ENCODE measurements at places on chromosomes 7 and 10.

DNA sequence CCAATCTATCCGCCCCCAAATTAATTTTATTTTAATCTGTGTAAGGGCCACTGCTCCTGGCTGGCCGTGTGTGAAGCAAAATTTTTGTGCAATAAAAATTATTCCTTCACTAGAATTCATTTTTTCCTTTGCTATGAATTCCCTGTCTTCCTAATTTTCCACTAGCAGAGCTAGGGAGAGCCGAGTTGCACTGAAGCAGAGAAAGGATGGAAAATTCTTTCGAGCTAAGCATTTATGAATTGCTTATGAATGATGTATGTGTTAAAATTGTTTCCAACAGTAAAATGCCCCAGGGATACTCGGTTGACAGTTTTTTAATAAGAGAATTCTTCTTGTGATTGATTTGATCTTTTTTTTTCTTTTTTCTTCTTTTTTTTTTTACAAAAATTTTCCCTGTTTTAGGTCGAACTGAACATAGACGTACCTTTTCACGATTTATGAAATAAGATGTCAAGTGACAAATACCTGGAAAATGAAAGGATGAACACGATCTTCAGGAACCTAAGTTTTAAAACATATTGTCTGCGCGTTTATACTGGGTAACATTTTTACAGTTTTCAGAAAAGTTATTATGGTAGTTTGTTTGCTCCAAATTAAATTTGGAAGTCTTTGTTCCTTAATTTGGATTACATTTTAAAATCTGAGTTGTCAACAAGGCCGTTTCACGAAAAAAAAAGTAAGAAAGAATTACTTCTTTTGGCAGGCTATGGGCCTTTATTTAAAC lies 288.8 kb upstream of the NFE2L3 start:
- DNase-seq: no peak

DNA sequence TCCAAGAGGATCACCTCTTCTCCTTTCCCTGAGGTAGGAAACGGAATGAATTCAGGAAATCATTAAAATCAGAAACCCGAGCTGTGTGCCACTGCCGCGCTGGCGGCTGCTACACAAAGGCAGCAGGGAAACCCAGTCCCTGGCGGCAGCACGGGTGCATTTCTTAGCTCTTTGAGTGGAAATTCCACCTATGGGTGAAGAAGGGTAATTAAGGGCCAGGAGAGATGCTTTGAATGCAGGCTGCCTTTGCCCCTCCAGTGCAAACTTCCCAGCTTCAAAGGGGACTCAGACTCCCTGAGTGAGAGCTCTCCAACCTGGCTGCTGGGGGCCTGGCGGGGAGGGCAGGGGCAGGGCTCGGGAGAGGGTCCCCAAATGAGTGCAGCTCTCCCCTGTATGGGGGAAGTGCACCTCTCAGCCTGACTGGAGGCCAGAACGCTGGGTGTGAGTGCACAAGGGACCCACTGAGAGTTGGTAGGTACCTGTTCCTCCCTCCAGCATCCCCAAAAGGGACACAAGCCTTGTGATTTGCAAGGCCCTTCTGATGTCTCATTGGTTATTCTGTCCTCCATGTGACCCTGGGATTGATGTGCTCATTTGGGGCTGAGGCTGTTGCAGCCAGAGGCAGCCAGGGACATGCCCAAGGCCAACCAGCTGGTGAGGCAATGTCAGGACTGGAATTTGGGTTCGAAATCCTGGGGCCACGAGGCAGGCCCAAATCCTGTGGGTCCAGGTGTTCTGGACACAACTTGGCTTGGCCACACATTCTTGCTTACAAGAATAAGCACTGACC lies 16.3 kb upstream of the ZMIZ1 start:
- no peak for DNase-seq

DNA sequence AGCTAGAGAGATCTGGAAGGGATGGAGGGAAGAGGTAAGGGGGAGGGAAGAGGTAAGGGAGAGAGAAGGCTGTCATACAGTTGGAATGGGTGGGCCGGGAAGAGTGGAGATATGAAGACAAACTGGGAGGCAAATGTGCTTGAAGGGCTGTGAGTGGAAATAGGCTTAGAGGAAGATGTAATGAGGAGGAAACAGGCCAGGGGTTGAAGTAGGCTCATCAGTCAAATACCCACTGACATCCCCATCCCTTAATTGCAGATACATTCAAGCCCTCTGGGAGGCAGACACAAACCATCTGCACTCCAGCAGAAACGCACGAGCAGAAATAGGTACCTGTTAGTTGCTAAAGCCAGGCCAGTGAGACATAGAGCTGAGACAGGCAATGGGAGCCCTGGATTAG lies 2.1 kb downstream of the SYNPO2L start:
- no peak for DNase-seq

DNA sequence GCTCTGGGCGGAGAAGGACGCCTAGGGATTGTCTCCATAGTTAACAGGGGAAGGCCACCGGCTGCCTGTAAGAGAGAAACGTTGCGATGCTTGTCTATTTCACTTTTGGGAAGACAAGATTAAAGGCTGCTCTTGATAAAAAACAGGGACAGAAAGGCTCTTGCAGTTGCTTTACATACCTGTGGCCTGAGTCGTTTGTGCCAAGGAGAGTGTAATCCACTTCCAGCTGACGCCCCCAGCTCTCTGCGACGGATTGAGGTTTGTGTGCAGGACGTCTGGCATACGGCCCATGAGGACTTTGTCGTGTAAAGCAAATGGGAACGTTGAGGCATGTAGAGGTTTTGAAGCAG lies 1.1 kb downstream of the MAP3K8 start:
- DNase-seq: no peak

GRCh38 chr10:70773965-70774809 lies 11.0 kb downstream of the TBATA start:
- no peak for DNase-seq

GRCh38 chr7:39894904-39895303 lies 55.2 kb upstream of the CDK13 start:
- no peak for DNase-seq

DNA sequence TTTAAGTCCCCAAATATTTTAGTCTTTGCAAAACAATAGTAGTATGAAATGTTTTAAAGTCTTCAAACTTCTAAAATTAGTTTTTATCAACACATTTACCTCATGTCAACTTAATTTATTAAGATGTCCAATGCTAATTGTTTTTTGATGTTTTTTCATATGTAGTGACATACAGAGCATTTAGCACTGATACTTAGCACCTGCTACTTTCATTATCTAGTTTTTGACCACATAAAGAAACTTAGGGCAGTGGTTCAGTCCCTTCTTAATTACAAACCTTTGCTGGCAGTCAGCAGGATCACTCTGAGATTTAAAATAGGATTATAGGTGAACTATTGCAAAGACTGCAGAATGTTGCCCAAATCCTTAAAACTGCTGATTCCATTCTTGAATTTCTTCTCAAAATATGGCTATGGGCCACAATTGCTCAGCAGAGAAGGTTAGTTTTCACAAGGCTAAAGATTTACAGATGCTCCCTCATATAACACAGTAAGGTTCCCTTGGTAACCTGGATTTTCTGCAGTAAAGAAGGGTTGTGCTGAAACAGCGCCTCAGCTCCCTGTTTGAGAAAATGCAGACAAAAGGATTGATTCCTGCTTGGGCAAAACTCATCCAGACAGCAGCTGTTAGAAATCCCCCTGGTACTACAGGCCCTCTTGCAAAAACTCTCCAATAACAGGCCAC lies 3.4 kb downstream of the GPR85 start:
- no peak for DNase-seq

GRCh38 chr7:28083998-28084985 lies 96.3 kb downstream of the JAZF1 start:
- DNase-seq: no peak

DNA sequence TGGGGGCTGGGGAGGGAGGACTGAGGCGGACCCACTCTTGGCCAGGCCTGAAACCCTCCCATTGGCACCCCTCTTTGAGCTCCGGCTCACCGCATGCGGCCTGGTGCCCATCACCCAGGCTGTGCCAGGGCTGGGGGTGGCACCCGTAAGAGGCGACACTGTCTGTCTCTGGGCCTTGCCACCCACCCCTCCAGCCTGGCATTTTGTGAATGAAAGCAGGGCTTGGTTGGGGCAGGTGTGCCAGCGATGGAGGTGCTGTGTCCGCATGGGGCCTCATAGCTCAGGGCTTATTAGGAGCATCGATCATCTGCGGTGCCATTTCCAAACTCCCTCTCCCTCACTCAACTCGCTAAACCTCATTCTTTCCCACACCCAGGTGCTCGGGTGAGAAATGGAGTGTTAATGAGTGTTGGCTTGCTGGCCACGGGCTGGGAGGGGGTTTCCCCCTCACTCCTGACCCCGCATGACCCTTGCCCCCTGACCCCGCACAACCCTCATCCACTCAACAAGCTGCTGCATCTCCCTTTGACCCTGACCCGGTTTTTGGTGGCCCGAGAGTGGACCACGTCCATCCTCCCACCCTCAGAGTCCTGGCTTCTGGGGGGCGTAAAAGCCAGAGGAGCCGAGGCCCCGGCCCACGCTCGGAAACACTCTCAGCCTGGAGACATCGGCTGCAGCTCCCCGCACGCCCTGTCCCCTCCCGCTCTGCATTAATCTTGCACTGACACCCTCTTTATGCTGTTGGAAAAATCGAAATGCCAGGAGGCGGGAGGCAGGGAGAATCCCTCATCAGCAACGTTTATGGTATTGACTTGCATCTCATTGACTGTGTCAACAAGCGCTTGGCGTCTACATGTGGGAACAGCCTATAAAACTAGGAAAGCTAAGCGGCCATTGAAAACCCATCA lies 161.2 kb downstream of the DNAJB6 start:
- DNase-seq: no peak

- no peak for DNase-seq
Measured at GRCh38 chr7:42167631-42168236, 69.3 kb downstream of the GLI3 start.

- no peak for DNase-seq
Measured at GRCh38 chr10:124509880-124510632, 48.4 kb downstream of the LHPP start.

DNA sequence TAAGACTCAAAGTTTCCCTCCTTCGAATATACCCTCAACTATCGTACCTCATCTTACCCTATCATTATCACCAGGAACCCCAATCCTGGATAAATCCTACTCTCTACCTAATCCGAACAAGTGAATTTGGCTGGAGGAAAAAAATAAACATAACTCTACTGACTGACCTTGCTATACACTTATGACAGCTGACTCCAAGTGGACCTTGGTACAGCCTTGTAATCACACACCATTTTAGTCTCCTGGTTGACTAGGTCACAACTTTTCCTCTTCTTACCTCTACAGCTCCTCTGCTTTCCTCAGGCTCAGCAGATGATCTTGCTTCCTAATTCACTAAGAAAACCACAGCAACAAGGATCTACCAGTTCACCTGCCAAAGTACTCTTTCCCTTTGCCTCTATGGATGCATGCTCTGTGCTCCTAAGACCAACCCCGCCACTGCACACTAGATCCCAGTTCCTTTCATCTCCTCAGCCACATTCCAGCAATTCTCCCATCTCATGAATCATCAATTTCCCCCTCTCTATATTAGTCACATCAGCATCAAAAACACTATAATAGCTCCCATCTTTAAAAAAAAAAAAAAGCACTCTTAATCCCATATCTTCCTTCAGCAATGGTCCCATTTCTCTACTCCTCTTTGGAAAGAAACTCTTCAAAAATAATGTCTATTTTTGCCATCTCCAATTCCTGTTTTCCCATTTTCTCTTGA lies 35.5 kb downstream of the COA1 start:
- no peak for DNase-seq

DNA sequence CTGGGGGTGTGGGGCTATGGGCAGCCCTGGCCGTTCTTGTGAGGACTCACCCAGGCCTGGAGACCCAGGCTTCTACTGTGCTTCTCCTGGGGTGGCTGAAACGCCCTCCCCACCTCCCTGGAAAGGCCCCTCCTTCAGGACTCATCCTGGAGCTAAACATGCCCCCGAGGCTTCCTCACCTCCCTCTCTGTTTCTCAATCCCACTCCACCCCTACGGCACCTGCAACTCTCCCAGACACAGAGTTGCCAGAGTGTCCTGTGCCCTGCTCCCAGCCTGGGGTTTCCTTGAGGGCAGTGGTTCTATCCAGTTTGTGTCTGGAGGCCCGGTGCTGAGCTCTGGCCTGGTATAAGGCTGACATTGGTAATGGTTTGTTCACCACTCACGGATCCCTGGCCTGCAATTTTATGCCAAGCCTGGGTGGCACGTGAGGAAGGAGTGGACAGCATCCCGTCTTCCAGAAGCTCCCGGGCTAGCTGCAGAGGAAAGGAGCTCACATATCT lies 68.0 kb downstream of the GRID1 start:
- DNase-seq: no peak

DNA sequence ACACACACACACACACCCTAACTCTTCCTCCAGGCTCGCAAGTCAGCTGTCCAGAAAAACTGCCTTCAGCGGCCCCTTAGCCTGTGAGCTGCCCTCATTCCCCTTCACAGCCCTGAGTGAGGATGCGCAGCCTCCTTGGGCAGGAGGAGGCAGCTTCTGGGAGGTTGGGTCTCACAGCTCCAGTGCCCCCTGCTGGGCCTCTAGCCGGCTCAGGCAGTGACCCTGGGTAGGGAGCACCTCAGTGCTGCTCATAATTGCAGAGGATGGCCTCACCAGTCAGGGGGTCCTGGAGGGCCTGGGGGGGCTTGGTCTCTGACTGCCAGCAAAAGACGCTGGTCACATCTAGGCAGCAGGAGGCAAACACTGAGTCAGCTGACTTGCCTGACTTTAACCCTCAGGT lies 43.7 kb downstream of the ZNF273 start:
- no peak for DNase-seq

- DNase-seq: no peak
Measured at GRCh38 chr7:85405016-85405902, 218.4 kb upstream of the SEMA3D start.

- no peak for DNase-seq
Measured at GRCh38 chr7:134902058-134902457, 84.2 kb upstream of the AGBL3 start.

DNA sequence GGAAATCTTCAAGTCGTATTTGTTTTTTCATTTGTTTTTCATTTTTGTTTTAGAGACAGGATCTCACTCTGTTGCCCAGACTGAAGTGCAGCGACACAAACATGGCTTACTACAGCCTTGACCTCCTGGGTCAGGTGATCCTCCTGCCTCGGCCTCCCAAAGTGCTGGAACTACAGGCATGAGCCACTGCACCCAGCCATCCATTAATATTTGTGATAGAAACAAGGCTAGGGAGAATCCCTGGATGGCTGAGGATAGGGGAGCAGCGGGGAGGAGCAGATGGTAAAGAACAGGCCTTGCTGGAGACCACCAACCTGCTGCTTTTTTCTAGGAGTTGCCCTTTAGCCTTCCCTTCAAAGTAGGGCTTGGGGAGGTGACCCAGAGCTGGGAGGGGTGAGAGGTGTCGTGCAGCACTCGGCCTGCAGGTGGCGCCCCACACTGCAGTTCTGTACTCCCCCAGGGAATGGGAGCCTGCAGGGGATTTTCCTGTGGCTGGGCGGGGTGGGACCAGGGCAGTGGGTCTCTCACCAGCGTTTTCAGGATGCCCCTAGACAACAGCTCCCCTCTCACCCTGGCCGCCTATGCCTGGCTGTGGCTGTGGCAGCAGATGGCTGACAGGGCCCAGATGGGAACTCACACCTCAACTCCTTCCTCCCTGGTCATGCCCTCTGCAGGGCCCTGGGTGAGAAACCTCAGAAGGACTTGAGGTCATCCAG lies 12.6 kb upstream of the CDH23 start:
- peak; percentile 62 for DNase-seq
